CD4-positive, alpha-beta T cell treated with Interleukin-21 for 1 hour (primary cell): ENCODE measurements at places on chromosomes 11 and 22.
A peak's percentile ranks its signal among the peaks of the same experiment; 100 is the strongest.

- no peak for DNase-seq
Measured at GRCh38 chr22:18012531-18012930, 11.8 kb downstream of the MICAL3 start.

- DNase-seq, result no peak
Measured at GRCh38 chr22:48320683-48321451, 1506.8 kb downstream of the BRD1 start.

GRCh38 chr22:29524442-29525191 is 28.9 kb downstream of the THOC5 start:
- DNase-seq, result peak; percentile 18

- no peak for DNase-seq
Measured at GRCh38 chr11:87967459-87967858, 207.8 kb downstream of the RAB38 start.

DNA sequence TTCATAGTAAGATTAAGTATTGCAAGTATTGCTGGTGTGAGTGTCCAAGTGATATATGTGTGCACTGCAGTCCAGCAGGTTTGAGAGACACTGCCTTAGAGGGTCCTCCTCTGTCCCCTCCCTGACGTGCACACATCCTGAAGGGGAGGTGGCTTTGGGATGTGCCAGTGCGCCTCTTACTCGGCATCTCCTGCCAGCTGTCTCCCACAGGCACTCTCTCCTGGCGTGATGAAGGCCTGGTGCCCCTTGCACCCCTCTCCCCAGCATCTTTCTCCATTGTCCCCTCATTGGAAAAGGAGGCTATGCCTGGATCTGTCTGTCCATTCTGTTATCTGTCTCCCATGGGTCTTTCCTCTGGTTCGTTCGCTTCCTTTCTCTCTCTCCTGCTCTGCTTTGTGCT is 24.2 kb downstream of the GTPBP1 start:
- no peak for DNase-seq

GRCh38 chr22:41681616-41682015 is 7.1 kb downstream of the SNU13 start:
- DNase-seq, result peak; percentile 33

DNA sequence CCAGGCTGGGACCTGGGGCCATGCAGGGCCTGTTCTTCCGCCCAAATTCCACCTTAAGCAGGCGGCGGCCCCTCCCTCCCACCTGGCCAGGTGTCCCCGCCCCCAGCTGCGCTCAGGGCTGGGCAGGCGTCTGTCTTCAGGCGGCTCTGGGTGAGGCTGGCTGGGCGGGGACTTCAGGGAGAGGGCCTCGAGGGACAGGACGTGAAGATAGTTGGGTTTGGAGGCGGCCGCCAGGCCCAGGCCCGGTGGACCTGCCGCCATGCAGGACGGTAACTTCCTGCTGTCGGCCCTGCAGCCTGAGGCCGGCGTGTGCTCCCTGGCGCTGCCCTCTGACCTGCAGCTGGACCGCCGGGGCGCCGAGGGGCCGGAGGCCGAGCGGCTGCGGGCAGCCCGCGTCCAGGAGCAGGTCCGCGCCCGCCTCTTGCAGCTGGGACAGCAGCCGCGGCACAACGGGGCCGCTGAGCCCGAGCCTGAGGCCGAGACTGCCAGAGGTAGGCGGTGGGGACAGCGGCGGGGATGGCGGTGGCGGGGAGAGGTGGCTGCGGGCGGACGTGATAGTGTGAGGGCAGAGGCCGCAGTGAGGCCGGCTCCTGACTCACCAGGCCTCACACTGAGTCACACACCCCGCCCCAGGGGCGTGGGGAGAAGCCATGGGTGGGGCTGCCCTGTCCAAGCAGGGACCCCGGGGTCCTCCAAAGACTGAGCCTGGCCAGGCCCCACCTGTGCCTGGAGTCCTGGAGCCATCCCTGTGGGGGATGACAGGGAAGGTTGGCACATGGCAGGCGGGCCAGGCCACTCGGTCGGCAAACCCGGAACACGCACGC is at the start of gene PKP3:
Gene PKP3, plus strand, starts transcription at position 176 of the 824 bp plus-strand sequence. Its CDS starts 84 bp downstream, at position 260.
- DNase-seq, result no peak

GRCh38 chr22:47384977-47385376 is 622.5 kb downstream of the TBC1D22A start:
- no peak for DNase-seq

GRCh38 chr11:126871792-126872191 is 128.8 kb downstream of the KIRREL3 start:
- no peak for DNase-seq

DNA sequence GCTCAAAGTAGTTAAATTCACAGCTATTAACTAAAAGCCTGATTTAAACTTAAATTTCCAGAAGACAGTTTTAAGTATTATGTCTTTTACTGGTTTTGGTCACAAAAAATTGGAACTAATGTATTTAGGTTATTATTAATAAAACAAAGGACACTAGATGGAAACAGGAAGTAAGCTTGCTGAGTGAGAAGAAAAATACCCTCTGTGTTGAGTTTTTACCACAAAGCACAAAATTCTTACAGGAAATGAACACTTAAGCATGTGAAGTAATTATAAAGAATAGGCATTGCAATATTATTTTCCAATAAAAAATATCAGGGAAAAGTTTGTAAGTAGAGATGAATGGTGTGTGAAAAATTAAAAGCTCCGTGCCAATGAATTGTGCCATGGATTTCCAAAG is 46.3 kb downstream of the PIK3C2A start:
- DNase-seq, result peak; percentile 9

DNA sequence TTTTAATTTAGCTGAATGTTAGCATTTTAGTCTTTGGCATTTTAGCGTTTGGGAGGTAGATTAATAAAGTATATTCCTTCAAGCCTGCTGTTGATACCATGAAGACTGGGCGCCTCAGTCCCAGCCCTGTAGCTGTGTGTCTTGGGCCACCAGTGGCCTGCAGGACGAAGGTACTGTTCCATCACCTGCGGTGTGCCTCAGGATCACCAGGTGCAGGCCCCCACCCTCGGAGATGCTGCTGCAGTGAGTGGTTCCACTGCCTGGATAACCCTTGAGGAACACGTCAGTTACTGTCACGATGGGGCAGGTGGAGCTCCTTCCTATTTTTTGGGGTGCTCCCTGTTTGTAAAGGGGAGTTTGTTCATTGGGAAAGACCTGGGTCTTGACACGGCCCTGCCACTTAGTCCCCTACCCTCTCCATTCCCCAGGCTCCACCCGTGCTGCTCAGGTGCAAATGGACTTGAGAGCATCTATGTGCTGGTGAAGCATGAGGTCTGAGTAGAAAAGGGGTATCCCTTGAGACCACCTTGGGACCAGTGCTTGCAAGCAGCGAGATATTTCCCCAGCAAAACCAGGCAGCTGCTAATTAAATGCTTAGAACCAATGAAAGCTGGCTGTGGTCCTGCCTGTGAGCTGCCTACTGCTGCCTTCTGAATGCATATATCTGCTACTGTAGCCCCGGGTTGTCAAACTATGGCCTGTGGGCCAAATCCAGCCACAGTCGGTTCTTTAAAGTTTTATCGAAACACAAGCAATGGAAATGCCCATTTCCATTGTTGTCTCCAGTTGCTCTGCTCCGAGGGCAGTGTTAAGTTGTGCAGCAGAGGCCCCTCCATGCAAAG is 28.7 kb downstream of the INCENP start:
- no peak for DNase-seq

DNA sequence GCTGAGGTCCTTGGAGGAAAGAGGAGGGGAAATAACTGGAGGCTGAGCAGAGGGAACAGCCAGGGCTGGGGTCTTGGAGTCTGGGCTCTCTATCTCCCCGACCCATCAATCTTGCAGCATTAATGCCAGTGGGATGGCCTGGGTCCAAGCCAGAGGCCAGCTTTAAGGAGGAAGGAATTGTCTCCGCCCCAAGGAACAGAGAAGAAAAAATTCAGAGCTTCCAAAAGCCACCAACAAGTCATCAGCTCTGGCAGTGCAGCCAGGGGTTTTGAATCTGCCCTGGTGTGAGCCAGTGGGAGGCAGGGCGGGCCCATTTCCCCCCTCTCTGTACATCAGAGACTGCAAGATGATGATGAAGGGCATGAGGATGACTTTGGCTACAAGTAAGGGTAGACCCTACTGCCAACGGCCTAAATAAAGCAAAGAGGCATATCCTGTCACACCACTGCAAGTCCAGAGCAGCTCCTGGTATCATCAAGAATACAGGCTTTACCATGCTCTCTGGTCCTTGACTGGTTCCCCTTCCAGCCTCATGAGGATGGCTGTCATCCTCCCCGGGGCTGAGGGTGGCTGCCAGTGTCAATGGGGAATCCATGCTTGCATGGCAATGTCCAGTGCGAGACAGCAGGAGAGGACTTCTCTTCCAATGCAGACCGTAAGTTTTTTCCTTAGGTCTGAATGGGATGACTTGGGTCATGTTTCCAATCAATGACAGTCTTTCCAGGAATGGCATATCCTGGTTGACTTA is 34.4 kb downstream of the LRRC32 start:
- no peak for DNase-seq

GRCh38 chr11:82996966-82997606 is 74.6 kb downstream of the RAB30 start:
- no peak for DNase-seq

- no peak for DNase-seq
Measured at GRCh38 chr11:65744026-65744698, 23.6 kb upstream of the RNASEH2C start.
